GM12878 (cell line): ENCODE measurements at places on chromosomes 2 and 18.

GRCh38 chr2:196481324-196481697, 158.2 kb upstream of the CCDC150 start:
- DNase-seq: no peak

DNA sequence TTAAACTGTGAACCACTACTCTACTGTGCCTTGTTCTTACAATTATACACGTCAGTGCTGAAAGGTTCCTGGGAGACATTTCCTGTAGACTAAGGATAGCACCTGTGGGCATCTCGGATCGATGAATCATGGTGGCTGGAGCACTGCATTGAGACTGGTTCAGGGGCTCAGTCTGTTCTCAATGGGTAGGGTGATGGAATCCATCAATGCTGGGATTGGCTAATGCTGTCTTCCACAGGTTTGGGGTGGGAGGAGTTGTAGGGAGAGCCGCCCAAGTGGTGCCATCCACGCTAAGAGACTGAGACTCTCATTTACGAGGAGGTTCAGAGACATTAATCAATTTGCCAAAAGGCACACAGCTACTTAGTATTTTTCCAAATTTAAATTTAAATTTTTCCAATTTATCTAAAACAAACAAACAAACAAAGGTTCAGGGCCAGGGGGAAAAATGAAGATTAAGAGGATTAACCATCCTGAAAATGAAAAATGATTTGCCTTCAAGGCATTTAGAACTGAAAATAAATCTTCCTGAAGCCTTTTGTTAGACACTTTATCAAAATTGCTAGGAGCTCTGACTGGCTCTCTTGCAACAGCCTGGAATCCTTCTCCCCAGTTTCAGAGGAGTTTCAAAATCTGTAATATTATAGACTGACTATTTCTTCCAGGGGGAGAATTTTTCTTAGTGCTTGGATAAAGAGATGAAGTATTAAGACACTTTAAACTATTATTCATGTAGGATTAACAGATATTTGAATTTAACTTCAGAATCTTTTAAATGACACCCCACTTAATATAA, 359.2 kb downstream of the TGIF1 start:
- no peak for DNase-seq

GRCh38 chr2:172173174-172173706, 70.5 kb upstream of the DLX2 start:
- DNase-seq: no peak

- DNase-seq: no peak
Observed at GRCh38 chr2:88176352-88176984, 6.3 kb downstream of the THNSL2 start.

DNA sequence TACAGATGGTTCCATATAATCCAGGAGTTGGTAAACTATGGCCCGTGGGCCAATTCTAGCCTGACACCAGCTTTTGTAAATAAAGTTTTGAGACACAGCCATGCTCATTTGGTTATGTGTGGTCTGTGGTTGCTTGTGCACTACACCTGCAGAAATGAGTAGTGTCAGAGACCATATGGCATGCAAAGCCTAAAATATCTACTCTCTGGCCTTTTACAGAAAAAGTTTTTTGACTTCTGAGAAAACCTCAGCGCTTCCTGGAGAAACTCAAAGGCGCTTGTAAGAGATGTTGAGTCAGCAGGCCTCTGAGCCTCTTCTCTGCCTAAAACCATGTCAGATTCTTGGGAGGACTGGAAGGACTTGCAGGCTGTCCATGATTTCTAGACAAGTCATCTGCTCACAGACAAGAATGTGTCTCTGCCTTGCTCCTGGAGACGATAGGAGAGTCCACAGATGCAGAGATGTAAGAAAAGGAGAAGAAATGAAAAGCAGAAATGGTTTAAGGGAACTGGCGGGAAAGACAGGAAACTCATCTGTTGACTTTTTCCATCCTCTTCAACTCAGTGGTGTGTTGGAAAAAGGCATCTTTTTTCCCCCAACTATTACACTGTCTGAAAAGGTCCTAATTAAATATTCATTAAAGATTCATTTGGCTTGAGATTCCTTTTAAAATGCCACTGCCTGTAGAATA, 5.2 kb downstream of the TTC39C start:
- DNase-seq: peak; percentile 83

DNA sequence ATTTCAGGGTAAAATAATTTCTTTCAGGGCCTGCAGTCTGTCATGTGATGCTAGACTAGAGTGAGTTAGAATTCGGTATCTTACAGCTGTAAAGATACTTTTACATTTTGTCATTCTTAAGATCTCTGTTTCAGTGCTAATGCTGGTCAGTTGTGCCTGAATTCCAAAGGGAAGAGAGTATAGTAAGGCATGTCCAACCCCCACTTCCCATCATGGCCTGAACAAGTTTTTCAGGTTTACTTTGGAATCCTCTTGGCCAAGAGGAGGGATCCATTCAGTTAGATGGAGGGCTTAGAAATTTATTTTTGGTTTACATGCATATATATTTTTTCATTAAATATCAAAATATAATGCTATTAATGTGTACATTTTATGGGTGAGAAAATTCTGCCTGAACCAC, 596.6 kb downstream of the XIRP2 start:
- no peak for DNase-seq

- DNase-seq: no peak
Observed at GRCh38 chr2:138823666-138824065, 43.5 kb upstream of the NXPH2 start.

GRCh38 chr2:189499137-189499536, 57.9 kb downstream of the WDR75 start:
- no peak for DNase-seq

DNA sequence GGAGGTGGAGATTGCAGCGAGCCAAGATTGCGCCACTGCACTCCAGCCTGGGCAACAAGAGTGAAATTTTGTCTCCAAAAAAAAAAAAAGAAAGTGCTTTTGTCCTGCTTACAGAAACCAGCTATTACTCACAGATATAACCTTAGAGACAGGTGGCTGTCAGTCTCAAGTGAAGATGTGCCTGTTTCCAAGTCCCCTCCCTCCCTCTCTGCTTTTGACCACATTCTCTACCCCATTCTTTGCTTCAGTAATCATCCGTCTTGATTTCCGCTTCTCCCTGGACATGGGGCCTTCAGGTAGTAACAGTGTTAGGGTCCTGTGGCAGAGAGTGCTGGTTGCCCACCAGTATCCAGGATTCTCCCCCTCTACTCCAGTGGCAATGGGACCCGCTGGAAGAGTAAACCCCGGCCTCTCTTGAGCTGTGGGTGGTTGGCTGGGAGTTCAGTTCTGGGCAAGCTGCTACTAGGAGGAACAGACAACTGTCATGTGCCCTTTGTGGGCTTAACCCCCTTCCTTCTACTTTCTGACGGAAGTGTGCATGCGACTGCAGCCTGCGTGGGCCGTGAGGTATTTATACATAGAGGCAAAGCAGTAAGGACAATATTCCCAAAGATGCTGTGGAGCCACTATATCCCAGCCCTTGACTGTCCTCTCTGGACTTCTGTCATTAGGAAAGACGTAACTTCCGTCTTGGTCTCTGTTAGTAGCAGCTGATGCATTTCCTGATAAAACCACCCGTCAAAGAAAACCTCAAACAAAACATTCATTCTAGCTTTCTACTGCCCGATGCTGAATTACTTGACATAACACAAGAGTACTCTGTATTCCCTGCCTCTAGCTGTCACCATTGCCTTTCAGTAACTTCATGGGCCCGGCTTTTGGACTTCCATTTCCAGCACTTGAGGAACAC, 17.8 kb downstream of the PDCL3 start:
- DNase-seq: peak; percentile 48

GRCh38 chr2:45120546-45120945, 111.3 kb upstream of the SIX2 start:
- no peak for DNase-seq

DNA sequence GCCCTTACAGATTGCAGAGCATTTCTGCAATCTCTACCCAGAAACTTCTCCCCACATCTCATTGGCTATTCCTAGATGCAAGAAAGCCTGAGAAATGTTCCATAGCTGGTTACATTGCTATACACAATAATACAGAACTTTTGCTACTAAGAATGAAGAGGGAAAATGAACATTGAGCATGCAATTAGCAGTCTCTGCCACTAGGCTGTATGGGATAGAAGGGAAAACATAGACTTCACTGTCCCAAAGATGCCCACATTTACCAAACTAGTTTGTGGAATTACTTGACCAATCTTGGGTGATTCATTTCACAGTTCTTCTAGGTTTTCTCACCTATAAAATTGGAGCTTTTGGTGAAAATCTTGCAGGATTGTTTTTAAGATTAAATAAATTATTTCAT, 265.7 kb upstream of the NT5C1B start:
- DNase-seq: no peak

GRCh38 chr2:14673351-14673875, 40.9 kb downstream of the LRATD1 start:
- DNase-seq: no peak

DNA sequence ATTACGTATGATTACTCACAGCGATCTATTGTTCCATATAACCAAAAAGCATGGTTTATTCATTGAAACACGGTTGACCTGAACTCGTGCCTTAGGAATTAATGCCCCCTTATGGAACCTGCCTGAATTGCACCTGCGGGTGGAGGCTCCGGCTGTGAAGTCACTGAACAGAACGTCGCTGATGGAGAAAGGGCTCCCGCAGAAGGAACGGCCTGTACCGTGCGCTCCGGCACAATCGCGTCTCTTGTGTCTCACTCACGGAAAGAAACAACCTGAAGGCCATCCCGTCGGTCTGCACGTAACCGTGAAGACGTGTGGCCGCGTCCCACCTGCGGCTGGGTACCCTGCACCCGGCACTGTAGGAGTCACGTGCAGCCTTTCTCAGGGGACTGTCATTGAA, 133.1 kb downstream of the NFATC1 start:
- no peak for DNase-seq

DNA sequence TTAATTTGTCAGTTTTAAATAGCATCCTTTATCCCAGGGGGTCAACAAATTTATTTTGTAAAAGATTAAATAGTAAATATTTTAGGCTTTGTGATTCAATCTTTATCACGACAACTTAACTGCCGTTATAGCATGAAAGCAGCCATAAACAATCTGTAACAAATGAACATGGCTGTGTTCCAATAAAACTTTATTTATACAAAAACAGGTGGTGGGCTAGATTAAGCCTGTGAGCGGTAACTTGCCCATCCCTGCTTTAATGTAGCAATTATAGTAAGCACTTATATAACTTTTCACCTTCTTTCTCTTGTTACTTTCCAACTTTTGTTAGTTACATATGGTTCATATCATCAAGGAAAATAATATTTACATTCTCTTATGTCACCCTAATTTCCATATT, 121.9 kb downstream of the ATL2 start:
- DNase-seq: no peak
